ENCODE measurements at places on chromosomes 4 and X.
A peak's percentile ranks its signal among the peaks of the same experiment; 100 is the strongest.

DNA sequence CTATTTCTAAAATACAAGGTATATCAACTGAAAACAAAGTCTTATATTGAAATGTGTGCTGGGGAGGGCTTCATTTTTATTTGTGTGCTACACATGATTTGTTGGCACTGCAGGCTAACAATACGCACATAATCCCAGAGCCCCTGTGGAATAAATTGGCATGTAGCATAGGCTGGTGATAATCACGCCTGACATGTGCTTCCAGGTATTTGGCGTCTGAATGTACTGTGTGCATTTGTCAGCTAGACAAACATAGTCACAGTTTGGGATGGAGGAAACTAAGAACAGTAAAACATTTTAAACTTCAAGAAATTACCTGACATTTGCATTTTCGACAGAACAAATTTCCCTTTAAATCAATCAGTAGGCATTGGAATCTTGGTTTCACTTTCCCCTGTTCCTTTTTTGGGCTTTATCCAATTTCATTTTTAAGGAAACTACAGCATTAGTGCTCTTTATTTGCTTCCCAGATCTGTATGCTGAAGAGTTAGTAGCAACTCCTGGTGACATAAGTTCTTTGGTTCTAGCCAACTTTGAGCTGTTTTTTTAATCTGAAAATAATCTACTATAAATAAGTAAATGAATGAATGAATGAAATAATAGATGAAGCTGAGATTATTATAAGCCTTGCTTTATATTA lies 472.3 kb downstream of the PDHA2 start:
- DNase-seq = no peak

- DNase-seq = no peak
Observed at GRCh38 chr4:94536049-94536448, 84.3 kb downstream of the PDLIM5 start.

DNA sequence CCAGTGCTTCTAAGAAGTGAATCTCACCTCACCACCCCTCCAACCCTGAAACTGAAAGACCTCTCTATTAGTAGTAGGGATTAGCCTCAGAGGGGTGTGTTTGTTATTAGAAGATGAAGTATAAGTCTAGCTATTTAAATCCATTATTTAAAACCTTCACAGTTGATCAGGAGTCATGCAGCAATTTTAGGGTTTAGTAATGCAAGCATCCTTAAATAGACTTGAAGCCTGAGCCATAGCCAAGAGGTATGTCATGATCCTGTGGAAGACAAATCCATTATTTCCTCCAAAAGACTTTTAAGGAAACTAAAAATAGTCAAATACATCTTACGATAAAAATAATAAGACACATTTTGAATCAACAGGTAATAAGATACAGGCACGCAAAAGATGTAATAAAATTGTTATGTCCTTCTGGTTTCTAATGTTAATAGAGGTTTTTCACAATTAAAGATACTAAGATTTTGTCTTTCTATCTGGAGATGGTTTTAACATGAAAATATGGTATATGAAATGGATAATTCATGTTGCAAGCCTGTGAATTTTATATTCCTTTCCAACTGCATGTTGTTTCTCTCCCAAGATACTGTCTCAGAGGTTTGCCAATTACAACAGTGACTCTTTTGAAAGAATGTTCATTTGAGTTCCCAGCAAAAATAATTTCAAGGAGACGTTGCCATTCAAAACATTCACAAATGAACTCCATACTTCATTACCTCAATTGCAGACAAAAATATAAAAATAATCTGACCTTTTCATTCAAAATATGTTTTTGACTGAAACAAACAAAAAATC lies 68.0 kb downstream of the LUZP4 start:
- DNase-seq = no peak

GRCh38 chr4:11614426-11614825 lies 185.7 kb upstream of the HS3ST1 start:
- no peak for DNase-seq

GRCh38 chrX:68865926-68866325 lies 37.1 kb downstream of the EFNB1 start:
- DNase-seq = no peak

DNA sequence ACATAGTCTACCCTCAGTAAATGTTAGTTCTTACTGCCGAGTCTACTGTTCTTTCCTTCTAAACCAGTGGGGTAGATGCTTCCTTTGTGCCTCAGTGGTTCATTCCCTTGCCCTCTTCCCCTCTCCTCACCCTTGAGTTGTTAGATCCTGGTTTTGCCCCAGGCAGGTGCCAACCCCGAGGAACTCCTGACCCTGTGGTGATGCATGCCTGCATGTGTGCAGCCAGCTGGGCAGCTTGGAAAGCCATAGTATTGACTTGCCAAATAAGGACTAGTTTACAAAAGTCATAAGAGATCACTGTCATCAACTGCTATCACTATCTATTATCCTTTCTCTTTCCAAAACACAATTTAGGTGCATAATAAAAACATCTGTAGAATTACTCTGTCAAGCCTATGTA lies 50.9 kb downstream of the REPS2 start:
- no peak for DNase-seq

DNA sequence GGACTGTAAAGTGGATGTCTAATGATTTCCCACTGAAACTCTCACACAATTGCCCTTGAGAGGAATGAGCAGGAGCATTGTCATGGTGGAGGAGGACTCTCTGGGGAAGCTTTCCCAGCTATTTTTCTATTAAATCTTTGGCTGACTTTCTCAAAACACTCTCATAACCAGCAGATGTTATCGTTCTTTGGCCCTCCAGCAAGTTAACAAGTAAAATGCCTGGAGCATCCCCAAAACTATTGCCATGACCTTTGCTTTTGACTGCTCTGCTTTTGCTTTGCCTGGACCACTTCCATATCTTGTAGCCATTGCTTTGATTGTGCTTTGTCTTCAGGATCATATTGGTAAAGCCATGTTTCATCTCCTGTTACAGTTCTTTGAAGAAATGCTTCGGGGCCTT lies 120.2 kb upstream of the PDE5A start:
- DNase-seq = no peak

GRCh38 chrX:129679901-129680300 lies 25.1 kb upstream of the APLN start:
- no peak for DNase-seq

GRCh38 chr4:179855469-179855868 lies 2387.7 kb upstream of the TENM3 start:
- DNase-seq = no peak

DNA sequence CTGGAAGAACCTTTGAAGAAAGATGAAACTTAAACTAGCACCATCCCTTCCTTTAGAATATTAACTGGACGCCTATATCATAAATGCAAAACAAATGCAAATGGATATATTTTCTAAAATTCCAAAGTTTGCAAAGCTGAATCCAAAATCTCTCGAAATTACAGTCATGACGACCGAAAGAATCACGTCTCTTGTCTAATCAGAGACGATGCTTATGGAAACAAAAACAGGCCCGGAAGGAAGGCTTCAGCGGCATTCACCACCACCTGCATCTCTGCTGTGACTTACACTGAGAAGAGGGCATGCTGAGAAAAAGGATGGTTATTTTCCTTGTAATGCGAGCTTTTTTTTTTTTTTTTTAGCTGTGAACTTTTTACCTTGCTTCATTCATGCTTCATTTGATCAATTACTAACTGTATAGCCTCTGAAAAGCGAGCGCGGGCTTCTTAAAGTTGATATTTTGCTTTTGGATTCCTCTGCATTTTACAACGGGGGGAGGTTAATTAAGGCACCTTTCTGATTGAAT lies 209.3 kb downstream of the SOWAHB start:
- DNase-seq = no peak

- no peak for DNase-seq
Observed at GRCh38 chrX:4240541-4241194, 527.2 kb upstream of the PRKX start.

DNA sequence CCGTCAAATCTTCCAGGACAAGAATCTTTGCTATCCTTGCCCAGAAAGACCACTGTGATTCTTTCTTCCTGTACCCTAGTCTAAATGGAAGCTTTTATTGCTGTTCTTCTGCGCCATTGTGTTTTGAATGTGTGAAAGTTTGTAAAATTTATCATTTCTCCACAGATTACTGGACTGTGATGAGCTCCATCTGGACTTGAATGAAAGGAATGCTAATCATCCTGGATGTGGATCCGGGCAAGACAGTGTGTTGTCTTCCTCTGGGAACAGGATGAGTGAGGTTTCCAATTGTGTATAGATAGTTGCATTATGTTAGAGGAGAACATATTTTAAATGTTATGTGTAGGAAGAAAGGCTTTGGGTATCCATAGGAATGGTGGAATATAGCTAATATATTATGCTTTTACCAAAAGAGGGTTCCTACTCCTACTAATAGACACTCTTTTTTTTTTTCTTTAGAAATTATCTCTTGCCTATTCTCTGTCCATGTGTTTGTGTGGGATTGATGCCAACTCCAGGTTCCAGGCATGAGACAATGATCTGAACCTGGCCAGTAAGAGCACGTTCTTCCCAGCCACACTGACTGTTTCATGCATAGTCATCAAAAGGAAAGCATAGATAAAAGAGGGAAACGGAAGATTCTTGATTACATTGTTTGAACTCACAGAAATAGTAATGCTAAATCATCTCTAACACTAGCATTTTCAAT lies 803.6 kb upstream of the ADGRL3 start:
- no peak for DNase-seq

- DNase-seq = no peak
Observed at GRCh38 chrX:261167-261918, 19.8 kb upstream of the PLCXD1 start.

- DNase-seq = no peak
Observed at GRCh38 chrX:65679071-65679540, 11.7 kb downstream of the MSN start.

DNA sequence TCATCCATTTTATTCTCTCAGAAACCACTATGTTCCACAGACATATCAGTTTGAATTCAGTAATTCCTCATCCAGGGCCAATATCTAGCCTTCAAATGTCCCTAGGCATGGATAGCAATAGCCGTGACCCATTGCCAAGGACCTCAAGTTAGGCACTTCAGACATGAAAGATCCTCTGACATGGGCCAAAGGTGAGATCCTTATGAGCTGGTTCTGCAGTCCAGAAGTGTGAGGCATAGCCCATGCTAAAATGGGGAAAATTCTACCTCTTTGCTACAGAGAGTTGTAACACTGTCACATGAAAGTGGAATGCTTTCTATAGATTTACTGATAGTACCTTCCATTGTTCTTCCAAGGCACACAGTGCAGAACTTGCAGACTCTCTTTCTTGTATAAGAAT lies 349.7 kb upstream of the GALNT7 start:
- DNase-seq = no peak

DNA sequence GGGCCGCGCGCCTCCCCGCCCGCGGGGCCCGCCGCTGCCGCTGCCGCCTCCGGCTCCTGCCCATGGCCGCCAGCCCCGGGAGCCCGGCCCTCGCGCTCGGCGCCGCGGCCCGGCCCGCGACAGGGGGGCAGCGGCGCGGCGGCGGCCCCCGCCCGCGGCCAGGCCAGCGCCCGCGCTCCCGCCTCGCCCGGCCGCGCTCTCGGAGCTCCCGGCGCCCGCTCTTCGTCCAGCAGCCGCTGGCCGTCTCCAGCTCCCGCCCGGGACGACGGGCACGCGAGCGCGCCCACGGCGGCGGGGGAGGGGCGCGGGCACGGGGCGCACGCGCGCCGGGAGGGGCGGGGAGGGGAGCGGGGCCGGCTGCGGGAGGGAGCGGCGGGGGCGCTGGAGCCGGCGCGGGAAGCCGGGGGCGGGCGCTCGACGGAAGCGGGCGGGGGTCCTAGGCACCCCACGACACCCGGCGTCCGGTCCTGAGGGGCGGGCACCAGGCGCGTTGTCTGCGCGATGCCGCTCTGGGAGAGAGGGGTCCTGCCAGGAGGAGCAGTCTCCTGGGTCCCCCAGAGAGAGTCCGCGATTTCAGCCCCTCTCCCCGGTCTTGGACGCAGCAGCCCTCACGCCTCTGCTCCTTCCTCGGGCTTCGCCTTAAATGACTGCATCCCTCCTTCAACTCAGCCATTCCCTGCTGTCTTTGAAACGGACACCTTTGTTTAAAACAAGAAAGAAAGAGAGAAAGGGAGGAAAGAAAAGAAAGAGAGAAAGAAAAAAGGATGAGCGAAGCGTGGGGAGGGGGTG lies 490 bp upstream of the PDZD4 start:
- peak; percentile 18 for DNase-seq

DNA sequence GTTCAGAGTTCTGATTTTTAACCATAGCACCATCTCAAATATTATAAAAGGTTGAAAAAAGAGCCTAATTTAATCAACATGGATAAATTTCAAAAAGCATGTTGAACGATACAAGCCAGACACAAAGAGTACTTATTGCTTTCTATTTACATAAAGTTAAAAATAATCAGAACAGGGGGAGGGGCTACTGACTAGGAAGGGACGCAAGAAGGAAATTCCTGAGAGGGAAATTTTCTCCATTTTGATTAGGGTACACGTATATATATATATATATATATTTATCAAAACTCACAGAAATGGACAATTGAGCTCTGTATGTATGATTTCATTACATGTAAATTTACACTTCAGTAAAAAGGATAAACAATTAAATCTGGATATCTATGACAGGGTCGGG lies 482 bp upstream of the MBTPS2 start:
- no peak for DNase-seq

DNA sequence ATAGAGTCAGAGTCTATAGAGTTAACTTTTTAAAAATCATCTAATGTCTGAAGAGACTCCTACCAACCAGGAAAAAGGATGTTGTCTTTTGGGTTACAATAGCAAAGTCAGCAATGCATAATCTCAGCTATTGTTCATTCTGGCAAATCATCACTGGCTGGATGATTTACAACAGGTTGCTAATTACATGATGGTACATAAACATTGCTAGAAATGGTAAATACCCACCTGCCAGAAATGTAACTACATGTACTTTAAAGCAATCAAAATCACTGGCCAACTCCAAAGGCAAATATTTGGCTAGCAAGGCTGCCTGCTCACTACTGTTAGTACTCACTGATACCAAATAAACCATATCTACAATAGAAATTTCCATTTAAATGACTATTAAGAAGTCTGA lies 91.1 kb downstream of the PPP3CA start:
- no peak for DNase-seq

DNA sequence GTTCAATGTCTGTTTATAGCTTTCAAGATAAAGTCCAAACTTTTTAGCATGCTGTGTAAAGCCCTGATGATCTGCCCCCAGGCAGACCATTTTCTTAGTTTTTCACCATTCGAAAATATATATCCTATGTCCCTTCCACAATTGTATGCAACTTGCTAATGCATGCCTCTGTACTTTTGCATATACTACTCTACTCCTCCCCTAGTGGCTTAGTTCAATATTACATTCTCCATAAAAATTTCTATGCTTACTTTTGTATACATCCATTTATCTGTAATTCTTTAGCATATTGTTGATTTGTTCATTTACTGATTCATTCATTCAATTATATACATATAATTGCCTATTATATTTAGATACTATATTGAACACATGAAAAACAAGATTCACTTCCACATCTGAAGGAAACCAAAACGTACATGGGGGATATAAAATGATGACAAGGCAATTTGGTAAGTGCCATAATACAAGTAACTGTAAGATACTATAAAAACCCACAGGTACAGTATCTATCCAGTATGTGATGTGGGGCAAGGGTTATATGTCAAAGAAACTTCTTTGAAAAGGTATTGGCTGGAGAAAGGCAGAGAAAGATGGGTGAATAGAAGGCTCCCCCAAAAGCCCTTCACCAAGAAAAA lies 902.5 kb downstream of the FAM133A start:
- no peak for DNase-seq
